A549 (cell line): ENCODE measurements at places on chromosomes 6 and 20.

- DNase-seq: no peak
Measured at GRCh38 chr6:35435074-35435837, 16.9 kb upstream of the FANCE start.

- DNase-seq: no peak
Measured at GRCh38 chr20:52269321-52269720, 77.7 kb upstream of the ZFP64 start.

GRCh38 chr20:25407311-25408169 is at the start of gene GINS1:
Gene GINS1, plus strand, starts transcription at chr20:25407673. Its CDS starts 148 bp downstream, at chr20:25407821.
- peak; percentile 96 for DNase-seq

DNA sequence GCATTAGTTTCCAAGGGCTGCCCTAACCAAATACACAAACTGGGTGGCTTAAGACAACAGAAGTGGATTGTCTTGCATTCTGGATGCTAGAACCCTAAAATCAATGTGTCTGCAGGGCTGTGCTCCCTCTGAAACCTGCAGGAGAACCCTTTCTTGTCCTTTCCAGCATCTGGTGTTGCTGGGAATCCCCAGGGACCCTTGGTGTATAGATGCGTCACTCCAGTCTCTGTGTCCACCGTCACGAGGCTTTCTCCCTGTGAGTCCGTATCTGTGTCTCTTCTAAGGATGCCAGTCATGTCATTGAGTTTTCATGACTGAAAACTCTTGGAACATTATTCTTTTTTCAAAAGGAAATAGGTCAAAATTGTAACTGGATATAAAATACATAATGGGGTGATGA is 142.9 kb downstream of the RNASET2 start:
- DNase-seq: no peak

DNA sequence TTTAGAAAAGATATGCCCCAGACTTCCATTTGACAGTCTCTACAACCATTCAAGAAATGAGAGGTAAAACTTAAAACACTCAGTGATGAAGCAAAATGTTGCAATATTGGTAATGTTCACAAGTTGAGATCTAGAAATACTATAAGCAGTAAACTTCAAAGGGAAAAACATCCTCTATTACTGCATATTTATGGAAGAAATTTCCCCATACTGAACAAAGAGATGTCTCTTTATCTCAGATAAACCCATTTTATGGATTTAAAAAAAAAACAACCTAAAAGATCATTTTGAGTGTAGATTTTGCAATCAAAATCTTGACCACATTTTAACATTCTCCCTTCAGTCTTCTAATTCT is 177.8 kb upstream of the TAB2 start:
- no peak for DNase-seq

DNA sequence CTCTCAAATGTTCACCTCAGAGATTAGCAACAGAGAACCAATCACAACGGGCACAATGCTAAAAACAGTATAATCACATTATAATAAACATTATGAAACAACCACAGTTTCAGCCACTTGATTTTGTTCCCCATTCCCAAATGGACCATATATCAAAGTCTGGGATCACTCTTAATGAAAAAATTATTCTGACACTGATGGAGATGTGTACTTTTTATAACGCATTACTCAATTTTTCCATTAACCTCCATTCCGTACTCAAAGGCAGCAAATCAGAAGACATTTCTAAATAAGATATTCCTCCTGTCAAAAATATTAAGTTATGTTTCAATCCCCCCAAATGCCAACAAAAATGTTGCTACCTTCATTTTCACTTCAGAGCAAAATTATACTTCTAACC is 2.8 kb downstream of the CPNE1 start:
- DNase-seq: no peak

GRCh38 chr6:50925981-50926380 is 107.3 kb downstream of the TFAP2B start:
- no peak for DNase-seq

DNA sequence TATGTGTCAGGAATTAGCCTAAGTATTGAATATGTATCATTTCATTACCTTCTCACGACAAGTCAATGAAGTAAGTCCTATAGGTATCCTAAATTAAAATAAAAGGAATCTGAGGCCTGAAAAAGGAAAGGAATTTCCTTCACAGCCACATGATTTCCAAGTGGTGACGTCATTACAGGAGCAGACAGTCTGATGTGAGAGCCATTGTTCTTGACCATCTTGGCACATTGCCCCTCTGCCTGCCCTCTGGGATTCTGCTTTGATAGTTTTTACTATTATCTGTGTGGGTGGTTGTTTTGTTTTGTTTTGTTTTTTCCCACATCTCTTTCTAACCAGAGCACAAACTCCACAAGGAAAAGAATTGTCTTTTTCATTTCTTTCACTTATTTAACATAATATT is 219.8 kb upstream of the UFL1 start:
- no peak for DNase-seq

- no peak for DNase-seq
Measured at GRCh38 chr6:142045380-142046278, 87.1 kb upstream of the GJE1 start.

- DNase-seq: no peak
Measured at GRCh38 chr6:13372688-13373487, 44.6 kb upstream of the TBC1D7 start.

- DNase-seq: no peak
Measured at GRCh38 chr20:34235875-34236274, 5.3 kb upstream of the ASIP start.

DNA sequence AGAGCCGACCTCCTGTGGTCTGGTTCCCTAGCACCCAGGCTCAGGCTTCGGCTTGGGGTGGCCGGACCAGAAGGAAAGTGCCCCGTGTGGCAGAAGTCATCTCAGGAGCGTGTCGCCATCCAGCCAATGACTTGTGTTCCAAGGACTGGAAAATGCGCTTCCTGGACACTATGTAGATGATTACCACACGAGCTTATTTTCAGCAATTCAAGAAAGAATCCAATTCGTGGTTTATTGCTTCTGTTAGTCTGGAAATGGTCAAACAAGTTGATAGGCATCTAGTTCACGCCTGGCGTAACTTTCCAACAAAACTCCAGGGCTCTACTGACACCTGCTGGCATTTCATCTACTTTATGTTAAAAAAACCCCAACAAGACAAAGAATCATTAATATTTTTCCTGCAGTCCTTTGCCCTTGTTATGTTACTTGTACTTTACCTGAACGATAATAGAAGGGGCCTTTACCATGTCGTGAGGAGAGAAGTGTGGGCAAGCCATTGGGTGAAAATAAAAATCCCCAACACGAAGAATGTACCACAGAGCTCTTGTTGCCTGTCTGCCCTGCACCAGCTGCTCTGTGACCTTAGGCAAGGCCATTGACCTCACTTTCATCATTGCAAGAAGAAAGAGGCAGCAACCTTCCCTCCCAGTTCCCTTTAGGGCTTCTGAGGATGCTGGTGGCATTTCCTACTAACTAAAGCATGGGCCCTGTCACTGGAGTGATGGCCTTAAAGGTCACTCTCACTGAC is 154.7 kb upstream of the LAMP5 start:
- DNase-seq: peak; percentile 60

- DNase-seq: no peak
Measured at GRCh38 chr20:9108260-9108659, 39.4 kb downstream of the PLCB4 start.

DNA sequence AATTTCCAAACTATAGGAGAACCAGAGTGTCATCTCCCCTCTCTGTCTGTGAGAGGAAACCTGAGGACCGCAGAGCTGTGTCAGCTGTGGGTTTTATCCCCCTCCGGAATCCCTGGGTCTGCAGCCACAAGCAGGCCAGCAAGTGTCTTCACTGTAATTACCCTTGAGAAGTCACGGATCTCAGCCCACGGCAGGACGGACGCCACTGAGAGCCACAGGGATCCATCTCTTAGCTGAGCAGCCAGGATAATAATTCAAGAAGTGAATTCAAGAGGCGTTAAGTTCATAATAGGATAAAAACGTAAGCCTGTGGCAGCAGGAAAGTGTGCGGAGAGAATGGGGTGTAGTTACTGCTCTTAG is 37.0 kb downstream of the DLL1 start:
- no peak for DNase-seq

- DNase-seq: no peak
Measured at GRCh38 chr20:13094976-13095375, 86.2 kb downstream of the SPTLC3 start.

DNA sequence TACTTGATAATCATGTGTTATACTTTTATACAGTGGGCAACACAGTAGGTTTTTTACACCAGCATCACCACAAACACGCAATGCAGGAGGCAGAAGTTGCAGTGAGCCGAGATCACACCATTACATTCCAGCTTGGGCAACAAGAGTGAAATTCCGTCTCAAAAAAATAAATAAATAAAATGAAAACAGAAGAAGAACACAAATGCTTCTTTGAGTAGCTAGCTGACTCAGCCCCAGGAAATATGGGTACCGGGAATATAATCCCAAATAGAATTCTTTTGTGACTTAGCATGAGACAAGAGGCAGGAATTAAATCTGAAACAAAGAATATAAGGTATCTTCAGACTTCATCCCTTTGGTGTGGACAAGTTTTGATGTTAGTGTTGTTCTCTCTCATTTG is 164.2 kb upstream of the ATXN1 start:
- no peak for DNase-seq

DNA sequence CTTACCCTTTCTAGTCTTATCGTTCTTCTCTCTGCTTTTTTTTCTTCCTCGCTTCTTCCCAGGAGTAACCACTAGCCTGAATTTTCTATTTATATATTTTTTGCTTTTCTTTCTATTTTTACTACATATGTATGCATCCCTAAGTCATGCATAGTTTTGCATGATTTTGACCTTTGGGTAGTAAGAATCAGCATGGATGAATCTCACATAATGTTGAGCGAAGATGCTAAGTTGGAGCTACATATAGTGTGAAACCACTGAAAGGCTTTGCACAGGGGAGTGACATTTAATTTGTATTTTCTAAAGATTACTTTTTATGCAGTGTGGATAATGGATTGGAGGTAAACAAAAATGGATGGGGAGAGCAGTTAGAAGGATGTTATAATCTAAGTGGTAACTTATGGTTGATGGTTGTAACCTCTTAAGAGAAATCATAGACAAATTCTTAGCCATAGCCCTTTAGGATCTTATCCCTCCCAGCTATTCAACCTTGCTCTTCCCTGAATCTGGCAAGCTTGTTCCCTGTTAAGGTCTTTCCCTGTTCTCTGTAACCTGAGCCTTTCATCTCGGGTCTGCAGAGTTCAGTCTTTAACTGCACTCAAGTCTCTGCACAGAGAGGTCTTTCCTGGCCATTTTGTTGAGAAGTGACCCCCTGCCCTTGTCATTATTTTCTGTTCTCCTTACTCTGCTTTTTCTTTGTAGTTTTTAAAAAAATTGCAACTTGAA is 18.0 kb downstream of the PEX7 start:
- no peak for DNase-seq

DNA sequence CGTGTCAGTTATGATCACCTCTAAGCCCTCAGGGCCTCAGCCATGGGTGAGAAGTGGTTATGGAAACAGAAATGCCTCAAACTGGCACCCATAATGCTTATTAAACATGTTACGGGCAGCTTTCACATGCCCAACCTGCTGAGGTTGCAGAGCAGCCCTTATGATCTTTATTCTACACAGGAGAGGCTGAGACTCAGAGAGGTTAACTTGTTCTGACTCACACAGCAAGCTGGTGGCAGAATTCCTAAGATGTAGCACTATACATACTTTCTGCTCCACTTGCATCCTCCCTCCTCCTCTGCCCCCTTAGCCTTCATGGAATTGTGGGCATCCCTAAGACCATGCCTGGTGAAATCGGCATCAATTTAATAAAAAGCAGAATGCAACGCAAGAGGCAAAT is 34.7 kb upstream of the IGF2R start:
- DNase-seq: no peak

DNA sequence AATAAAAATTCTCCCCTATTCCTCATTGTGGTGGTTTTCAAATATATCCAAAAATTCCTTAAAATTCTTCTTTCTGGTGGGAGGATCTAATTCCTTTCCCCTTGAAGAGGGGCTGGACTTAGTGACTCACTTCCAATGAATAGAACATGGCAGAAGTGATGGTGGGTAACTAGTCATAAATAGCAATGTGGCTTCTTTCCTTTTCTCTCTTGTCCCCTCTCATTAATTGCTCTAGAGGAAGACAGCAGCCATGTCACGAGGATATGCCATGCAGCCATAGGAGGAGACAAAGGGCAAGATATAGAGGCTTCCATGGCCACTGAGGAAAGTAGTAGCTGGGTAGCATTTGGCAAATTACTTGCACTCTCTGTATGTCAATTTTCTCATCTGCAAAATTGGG is 5.9 kb downstream of the VNN2 start:
- no peak for DNase-seq

- no peak for DNase-seq
Measured at GRCh38 chr20:53995949-53996348, 74.4 kb downstream of the BCAS1 start.

GRCh38 chr6:166908811-166909210 is 47.5 kb downstream of the RNASET2 start:
- no peak for DNase-seq

DNA sequence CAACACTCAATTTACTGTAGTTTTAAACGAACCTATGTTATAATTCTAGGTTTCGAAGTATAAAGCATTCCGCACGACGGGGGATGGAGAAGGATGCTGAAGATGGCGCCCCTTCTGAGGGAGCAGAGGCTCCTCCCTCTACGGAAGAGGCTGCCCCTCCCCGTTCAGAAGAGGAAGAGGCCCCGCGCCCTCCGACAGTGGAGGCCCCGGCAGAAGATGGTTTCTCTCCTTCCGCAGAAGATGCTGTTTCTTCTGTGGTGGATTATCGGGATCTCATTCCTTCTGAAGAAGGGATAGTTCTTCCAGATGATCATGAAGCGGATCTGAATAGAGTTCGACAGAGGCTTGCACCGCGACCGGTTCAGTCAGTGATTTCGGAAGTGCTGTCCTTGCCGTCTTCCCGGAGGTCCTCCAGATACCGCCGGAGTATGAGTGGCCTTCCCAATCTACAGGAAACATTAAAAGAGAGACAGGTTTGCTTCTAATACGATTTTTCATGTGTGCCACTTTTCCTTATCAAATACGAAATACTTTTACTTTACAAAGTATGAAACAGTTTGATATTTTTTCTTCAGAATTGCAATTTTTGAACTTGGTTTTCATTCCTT is 7.7 kb downstream of the DNAH8 start:
- DNase-seq: no peak

DNA sequence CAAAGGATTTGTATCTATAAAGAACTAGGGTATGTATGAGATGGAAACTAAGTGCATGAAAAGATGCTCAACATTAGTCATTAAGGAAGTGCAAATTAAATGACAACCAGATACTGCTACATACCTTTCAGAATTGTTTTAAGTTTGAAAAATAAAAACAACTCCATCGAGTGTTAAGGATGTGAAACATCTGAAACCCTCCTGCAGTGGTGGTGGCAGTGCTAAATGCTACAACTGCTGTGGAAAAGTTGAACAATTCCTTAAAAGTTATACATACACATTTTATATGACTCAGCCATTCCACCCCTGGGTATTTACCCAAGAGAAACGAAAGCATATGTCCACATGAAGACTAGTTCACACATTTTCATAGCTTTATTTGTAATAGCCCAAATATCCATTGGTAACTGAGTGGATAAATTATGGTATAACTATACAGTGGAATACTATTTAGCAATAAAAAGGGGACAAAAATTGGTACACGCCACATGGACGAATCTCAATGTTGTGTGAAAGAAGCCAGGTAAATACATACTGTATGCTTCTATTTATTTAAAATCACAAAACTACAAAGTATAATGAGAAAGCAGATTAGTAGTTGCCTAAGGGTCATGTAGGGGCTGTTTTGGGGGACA is 10.6 kb downstream of the ARMH2 start:
- DNase-seq: no peak

- DNase-seq: no peak
Measured at GRCh38 chr6:110319843-110320242, 38.3 kb downstream of the METTL24 start.
